Stimulated activated CD4-positive, alpha-beta T cell treated with anti-CD3 and anti-CD28 coated beads, Interleukin-15, amount 100 ng/mL, for 1 hour (primary cell): ENCODE measurements at places on chromosomes 12 and 14.

DNA sequence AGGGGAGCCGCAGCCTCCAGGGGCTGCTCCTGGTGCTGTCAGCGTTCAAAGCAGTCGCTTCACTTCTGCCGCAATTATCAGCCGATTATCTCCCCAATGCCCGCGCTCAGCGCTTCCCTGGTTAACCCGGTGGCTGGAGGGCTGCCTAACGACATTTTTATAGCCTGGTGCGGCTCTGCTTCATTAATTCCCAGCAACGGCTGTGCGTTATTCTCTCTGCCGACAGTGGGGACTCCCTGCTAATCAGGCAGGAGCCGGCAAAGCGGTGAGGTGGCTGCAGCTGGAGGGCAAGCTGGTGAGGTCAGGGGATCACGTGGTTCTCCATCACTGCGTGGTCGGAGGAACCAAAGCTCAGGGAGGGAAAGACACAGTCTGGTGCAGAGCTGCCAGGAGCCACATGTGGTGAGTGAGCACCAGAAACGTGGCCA lies 62.9 kb downstream of the GLRX5 start:
- DNase-seq: no peak

- DNase-seq: no peak
These were observed 153.6 kb upstream of the NRXN3 start for GRCh38 chr14:78016532-78016931.

DNA sequence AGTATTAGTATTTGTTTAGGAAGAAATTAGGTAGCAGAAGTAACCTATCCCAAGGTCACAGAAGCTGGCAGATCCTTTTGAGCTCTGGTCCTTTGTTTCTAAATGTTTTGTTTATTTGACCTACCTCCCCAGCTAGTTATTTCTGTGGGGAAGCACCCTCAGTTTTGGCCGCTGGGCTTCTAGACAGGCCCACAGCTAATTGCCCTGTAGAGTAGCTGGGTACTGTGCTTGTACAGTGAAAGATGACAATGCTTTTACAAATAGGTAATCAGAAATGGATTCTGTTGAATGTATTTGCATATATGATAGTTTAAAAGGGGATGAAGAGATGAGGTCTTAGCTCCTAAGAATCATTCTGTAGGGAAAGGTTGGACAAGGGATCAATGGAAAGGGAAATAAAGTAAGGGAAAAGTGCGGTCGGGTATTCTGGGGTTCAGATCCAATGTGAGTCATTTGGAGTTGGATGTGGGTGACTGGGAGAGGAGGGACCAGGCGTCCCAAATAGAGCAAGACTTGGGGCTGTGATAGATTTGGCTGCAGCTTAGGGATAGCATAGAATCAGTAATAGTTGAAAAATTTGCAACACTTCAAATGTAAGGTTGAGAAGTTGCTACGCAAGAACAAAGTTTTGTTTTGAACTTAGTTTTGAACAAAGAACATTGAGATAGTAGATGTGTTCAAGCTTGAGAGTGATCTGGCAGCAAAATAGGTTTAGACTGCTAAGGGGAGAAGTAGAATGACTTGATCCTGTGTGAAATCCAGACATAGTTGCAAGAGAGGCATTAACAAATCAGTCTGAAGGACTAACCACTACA lies 3.6 kb downstream of the NUDT4 start:
- no peak for DNase-seq

- DNase-seq: no peak
These were observed 9.8 kb downstream of the NKX2-1 start for GRCh38 chr14:36510078-36510799.

DNA sequence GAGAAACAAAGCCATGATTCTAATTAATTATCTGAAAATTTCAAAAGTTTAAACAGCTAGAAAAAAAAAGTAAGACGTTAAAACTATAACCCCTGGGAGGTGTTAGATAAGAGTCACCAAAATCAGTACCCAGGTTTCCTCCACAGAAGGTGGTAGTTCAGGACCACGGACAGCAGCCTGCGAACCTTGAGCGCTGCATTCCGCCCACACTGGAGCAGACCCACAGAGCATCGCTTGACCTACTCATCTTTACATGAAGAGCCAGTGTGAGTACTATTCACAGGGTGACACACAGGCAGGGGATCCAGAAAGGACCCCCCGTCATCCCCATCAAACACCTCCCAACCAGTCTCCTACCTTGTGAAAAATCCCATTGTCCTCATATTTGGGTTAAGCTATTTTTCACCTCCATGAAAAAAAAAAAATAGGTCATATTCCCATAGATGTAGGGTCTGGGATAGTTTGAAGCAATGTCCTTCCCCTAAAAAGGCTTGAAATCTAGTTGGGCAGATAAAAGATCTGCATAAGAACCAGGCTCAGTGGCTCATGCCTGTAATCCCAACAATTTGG lies 8.8 kb upstream of the CHGA start:
- DNase-seq: no peak

DNA sequence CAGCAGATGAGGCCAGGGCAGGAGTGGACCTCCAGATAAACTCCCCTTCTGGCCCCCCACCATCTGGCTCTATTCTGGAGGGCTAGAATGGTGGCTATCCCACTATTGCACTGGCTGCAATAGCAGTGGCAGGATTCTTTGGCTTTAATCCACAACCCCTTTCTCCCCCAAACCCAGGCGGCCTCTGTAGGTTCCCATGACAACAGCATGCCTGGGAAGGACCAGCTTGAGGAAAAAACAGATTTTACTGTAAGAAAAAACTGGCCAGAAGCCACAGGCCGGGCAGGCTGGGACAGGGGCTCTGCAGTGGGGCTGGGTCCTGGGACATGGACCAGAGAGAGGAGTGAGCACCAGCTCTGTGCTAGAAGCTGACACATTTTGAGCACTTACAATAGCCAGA lies 13.6 kb upstream of the ACVR1B start:
- no peak for DNase-seq

DNA sequence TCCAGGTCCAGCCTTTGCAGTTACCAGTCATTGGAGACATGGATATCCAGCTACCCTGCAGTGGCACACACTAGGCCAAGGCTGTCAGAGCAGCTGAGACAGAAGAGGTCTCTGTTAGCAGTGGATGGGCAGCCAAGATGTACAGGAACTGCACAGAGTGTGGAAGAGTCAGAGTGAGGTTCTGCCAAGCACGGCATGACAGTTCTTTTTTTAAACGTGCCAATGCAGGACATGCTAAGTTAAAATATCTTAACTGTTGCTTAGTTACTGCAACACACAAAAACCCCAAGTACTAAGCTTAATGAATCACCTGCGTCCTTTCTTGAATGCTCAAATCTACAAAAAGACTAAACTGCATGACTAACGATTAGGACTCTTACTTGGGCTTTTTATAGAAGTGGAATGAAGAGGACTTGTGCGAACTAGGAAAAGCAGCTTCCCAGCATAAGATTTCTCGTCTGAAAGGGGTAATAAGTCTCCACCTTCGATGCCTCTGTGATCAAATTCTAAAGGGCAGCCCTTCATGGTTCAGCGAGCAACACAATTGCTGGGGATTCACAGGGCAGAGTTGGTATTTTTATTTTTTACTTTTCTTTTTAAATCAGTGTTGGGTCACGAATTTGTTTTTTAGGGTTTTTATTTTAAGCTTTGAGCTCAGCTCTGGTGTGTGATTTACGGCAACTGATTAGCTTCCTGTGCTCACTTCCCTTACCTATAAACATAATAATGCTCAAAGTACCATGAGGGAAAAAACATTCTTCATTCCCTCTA lies 20.6 kb downstream of the MAPK1IP1L start:
- DNase-seq: no peak

GRCh38 chr12:122085591-122085990 lies 7.0 kb downstream of the MLXIP start:
- DNase-seq: no peak

- DNase-seq: no peak
These were observed 6.3 kb downstream of the YBX3 start for GRCh38 chr12:10716704-10717315.

DNA sequence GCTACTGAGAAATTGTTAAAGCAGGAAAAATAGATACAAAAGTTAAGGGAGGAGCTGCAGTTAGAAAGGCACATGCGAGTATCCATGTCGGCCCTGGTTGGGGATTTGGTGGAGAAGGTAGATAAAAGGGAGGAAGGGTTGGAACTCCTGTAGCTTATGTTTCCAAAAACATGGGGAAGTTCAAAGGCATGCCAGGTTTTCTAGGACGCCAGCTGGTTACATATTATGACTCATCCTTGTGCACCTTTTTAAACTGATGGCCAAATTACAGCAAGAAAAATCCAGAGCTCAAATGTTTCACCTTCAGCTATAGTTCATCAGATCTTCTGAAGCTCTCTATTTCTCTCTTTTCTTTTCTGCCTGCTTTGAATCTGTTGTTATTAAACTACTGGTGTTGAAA lies 13.2 kb upstream of the MAP4K5 start:
- no peak for DNase-seq

GRCh38 chr14:99690636-99691035 lies 6.5 kb downstream of the CYP46A1 start:
- no peak for DNase-seq

DNA sequence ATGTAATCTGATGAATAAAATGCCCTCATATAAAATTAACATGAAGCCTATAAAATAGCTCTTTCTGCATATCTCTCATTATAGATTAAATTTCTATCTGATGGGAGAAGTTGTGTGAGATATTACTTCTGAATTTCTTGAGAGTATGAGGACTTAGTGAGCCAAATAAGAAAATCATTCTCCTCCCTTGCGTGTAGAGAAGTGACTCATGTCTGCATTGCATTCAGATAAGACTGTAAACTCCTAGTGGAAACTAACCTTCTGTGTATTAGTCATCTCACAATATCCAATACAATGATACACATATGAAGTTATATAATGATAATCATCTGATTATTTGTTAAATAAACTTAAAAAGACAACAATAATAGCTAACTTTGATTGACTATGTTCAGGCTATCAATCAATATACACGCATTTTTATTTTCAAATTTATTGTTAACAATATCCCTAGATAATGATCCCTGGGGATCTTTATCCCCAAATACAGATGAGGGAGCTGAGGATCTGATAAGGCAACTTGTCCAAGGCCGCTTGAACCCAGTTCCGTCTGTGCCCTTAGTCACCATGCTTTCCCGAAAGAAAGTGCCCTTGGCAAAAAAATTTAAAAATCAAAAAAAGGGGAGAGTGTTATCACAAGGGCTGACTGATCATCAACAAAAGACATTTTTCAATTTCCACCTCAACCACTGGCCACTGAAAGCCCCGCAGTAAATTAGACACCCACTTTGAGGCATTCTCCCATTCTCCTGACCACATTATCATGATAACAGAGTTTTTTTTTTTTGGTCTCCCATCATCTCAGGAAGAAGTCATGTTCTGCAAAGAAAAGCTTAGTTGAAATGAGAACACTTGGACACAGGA lies 189.2 kb upstream of the RASSF8 start:
- no peak for DNase-seq

- DNase-seq: no peak
These were observed 6.8 kb downstream of the RIN3 start for GRCh38 chr14:92520102-92521057.

DNA sequence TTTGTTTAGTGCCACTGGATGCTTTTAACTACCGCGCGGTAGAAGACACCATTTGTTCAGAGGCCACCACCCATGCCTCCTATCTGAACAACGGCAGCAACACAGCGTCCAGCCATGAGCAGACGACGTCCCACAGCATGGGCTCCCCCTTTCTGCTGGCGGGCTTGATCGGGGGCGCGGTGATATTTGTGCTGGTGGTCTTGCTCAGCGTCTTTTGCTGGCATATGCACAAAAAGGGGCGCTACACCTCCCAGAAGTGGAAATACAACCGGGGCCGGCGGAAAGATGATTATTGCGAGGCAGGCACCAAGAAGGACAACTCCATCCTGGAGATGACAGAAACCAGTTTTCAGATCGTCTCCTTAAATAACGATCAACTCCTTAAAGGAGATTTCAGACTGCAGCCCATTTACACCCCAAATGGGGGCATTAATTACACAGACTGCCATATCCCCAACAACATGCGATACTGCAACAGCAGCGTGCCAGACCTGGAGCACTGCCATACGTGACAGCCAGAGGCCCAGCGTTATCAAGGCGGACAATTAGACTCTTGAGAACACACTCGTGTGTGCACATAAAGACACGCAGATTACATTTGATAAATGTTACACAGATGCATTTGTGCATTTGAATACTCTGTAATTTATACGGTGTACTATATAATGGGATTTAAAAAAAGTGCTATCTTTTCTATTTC lies 93.2 kb downstream of the FLRT2 start:
- DNase-seq: no peak
